ENCODE measurements at places on chromosomes 1 and 21. TPM values are rescaled to one million over a fixed set of nuclear protein-coding genes. Genes with fewer than 3 reads are reported as not detected.
A peak's percentile ranks its signal among the peaks of the same experiment; 100 is the strongest.

Gene IFI44L
- total RNA-seq: 4.4 TPM

Gene SYPL2
- 4.7 TPM for total RNA-seq

Gene DCST1
- not detected for total RNA-seq

Gene SPRR5
- not detected for total RNA-seq

Gene SYT11
- total RNA-seq: 21.5 TPM

Gene TDRD5
- total RNA-seq: 0.20 TPM

Gene RAD54L
- total RNA-seq: not detected

Gene GNG4
- not detected for total RNA-seq

Gene KHDRBS1
- 47.2 TPM for total RNA-seq

Gene OR2M3
- not detected for total RNA-seq

Gene ERICH3
- total RNA-seq: not detected

DNA sequence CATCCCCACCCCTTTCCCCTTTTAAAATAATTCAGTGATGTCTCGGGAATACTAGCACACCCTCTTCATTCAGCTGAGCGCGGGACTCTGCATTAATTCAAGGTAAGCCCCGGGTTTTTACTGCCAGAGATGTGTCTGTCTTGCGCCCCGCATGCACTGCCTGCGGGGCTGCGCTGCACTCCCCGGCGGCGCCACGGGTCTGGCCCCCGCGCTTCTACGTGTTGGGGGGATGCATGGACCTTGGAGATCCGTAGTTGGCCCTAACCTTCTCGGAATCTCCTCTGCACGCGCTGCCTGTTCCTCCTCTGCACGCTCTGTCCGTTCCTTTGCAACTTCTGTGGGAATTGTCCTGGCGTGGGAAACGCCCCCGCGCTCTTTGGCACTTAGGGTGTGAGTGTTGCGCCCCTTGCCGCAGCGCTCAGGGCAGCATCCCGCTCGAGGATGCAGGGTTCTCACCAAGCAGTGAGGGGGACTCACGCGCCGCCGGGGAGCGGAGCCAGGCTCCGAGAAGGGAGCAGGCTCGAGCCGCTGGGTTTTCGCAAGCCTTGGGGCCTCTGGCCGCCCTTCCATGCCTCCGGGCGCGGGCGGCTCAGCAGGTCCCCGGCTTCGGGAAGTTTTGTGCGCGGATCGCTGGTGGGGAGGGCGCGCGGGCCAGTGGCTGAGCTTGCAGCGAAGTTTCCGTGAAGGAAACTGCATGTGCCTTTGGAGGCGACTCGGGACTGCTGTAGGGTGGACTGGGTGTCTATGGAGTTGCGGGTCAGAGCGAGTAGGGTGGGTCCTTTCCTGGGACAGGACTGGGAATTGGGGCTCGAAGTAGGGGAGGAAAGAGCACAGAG lies 165.1 kb upstream of the CACNA1E start:
- H3K27ac ChIP-seq: no peak overlapping the region
- no peaks in the 10 kb centered on the region for H3K36me3 ChIP-seq
- peak overlapping the region; percentile 6 for H3K4me3 ChIP-seq
- no peak for DNase-seq
- peaks cover 15% of the 10 kb centered on the region for H3K4me1 ChIP-seq
- H3K27me3 ChIP-seq: peaks cover 21% of the 10 kb centered on the region

- no peak overlapping the region for H3K4me3 ChIP-seq
- no peaks in the 10 kb centered on the region for H3K36me3 ChIP-seq
- H3K27ac ChIP-seq: no peak overlapping the region
- no peaks in the 10 kb centered on the region for H3K27me3 ChIP-seq
These were observed 22.2 kb upstream of the PARP1 start for GRCh38 chr1:226429858-226430715.

DNA sequence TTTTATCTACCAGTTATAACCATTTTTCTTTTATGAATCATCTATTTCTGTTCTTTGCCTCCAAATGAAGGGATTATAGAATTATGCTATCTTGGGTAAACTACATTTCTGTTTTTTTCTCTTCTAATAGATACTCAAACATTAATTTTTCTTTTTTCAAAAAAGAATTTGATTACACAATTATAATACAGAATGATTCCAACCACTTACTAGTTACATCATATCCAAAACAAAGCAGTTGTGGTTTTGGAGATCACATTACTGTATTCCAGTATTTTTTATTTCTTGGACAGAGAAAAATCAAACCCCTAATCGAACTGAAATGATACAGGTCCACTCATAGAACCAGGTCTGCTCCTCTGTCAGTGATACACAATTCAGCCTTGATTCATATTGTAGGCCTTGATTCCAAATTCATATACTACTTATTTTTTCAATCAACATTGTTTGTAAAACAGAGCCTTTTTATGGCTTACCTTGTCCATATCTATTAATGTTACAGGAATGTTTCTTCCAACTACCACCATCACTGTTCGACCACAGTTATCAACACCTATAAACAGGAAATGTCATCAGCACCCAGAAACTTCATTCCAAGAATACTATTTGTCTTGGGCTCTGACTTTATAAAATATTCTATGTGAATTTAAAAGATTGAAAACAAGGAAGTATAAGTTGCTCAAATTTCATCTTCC lies 43.2 kb downstream of the GDAP2 start:
- peaks cover 11% of the 10 kb centered on the region for H3K36me3 ChIP-seq
- no peak for DNase-seq
- no peak overlapping the region for H3K4me3 ChIP-seq
- no peaks in the 10 kb centered on the region for H3K27me3 ChIP-seq

DNA sequence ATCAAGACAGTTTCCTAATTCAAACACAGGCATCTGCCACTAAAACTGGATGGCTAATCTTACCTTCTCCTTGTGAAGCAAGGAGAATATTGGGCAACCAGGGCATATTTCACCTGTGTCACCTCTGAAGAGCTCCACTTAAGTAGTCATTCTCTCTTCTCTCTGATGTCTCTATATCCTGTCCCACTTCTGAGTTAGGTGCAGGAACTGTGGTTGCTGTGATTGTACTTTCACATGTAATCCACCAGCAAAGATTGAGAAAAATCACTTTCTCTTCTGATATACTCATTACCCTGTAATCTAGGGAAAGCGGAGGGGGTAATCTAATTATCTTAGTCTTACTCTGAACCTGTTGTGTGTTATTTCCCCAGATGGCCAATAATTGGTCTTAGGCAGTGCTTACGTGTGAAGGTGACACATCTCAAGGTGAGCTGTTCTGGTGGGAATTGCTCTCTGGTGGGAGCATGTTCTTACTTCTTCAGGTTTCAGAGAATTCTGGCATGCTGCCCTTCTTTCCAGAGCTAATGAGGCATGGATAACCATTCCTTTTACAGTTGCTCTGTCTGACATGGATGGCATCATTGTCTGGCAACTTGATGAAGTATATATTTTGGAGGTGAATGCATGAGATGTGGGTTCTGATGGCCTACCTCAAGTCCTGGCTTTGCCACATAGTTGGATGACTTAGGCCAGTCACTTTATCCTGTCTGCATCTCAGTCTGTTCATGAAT lies 12.0 kb downstream of the XCL2 start:
- H3K4me3 ChIP-seq: no peak overlapping the region
- H3K27me3 ChIP-seq: no peaks in the 10 kb centered on the region
- no peak overlapping the region for H3K27ac ChIP-seq
- DNase-seq: no peak
- no peaks in the 10 kb centered on the region for H3K36me3 ChIP-seq

DNA sequence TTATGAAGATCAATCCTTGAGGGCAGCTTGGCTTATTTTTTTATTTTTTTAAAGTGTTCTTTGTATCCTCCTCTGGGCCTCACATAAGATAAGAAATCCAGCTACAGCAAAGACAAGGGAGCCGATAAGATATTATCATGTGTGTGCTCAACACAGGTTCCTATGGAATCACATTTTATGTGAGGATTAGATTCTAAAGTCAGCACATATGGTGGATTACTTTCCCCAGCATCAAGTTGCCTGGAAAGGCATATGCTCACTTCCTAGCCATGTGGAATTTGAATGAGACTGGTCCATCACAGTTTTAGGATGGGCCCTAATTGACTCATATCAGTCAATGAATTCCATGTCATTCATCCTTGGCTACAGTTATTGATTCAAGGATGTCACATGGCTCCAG lies 456.9 kb upstream of the LRRC7 start:
- no peak overlapping the region for H3K27ac ChIP-seq
- no peak for DNase-seq
- no peaks in the 10 kb centered on the region for H3K27me3 ChIP-seq
- no peaks in the 10 kb centered on the region for H3K4me1 ChIP-seq

DNA sequence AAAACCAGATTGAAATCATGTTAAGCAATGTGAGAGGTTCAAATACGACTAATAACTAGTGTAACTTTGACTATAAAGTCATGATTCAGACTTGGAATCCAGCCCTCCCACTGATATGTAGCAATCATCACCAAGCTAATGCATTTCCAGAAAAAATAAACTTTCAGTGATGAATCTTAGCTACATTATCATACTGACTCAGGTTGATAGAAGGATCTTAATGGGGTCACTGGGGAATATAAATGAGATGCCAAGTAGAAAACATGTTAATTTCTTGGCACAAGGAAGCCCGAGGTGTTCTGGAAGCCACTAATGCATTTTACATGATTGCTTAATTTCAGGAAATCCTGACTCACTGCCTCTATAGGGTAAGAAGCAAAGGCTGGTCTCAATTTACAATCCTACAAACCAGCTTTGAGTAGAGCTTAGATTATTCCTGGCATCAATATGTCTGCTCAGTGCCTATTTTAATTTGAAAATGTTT lies 67.7 kb downstream of the SELENOF start:
- no peaks in the 10 kb centered on the region for H3K4me1 ChIP-seq
- H3K4me3 ChIP-seq: no peak overlapping the region
- no peak for DNase-seq
- no peaks in the 10 kb centered on the region for H3K27me3 ChIP-seq
- H3K36me3 ChIP-seq: no peaks in the 10 kb centered on the region

GRCh38 chr1:228465571-228466146 lies 21.5 kb upstream of the RNF187 start:
- no peak overlapping the region for H3K4me3 ChIP-seq
- peaks cover 18% of the 10 kb centered on the region for H3K27me3 ChIP-seq
- H3K36me3 ChIP-seq: no peaks in the 10 kb centered on the region
- H3K4me1 ChIP-seq: peaks cover 23% of the 10 kb centered on the region

- H3K4me1 ChIP-seq: no peaks in the 10 kb centered on the region
- no peaks in the 10 kb centered on the region for H3K36me3 ChIP-seq
- no peak overlapping the region for H3K4me3 ChIP-seq
- no peak for DNase-seq
These were observed 18.0 kb downstream of the FRRS1 start for GRCh38 chr1:99748419-99748818.

DNA sequence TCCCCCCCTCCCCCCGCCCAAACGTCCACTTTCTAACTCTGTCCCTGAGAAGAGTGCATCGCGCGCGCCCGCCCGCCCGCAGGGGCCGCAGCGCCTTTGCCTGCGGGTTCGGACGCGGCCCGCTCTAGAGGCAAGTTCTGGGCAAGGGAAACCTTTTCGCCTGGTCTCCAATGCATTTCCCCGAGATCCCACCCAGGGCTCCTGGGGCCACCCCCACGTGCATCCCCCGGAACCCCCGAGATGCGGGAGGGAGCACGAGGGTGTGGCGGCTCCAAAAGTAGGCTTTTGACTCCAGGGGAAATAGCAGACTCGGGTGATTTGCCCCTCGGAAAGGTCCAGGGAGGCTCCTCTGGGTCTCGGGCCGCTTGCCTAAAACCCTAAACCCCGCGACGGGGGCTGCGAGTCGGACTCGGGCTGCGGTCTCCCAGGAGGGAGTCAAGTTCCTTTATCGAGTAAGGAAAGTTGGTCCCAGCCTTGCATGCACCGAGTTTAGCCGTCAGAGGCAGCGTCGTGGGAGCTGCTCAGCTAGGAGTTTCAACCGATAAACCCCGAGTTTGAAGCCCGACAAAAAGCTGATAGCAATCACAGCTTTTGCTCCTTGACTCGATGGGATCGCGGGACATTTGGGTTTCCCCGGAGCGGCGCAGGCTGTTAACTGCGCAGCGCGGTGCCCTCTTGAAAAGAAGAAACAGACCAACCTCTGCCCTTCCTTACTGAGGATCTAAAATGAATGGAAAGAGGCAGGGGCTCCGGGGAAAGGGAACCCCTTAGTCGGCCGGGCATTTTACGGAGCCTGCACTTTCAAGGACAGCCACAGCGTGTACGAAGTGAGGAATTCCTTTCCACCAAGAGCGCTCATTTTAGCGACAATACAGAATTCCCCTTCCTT lies 158.1 kb downstream of the RUNX1 start:
- H3K4me3 ChIP-seq: peak overlapping the region; percentile 6
- H3K27ac ChIP-seq: no peak overlapping the region
- peaks cover 21% of the 10 kb centered on the region for H3K27me3 ChIP-seq

DNA sequence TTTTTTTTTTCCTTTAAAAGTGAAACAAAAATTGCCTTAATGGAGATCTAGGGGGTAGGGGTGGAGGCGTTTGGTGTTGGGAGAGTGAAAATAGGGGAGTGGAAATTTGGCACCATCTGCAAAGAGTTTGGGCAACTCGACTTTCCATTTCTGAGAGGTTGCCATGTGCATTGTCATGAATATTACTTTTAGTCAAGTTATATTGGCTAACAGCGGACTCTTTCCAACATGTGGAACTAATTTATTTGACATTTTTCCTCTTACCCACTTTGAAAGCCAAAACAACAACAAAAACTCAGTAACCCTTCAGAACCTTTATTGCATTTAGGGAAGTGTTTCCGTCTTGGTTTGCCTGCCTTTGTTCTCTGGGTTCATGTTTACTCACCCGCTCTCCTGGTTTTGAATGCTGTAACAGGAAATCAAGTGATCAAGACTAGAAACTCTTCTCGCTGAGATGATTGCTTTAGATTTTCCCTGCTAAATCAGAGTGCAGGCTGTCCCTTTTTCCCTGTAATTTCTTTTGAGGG lies 70.4 kb downstream of the CACHD1 start:
- peaks cover 28% of the 10 kb centered on the region for H3K4me1 ChIP-seq
- DNase-seq: no peak
- no peaks in the 10 kb centered on the region for H3K36me3 ChIP-seq
- H3K27me3 ChIP-seq: no peaks in the 10 kb centered on the region
- H3K27ac ChIP-seq: peak overlapping the region; percentile 52

GRCh38 chr1:114229368-114229767 lies 75.7 kb upstream of the SYT6 start:
- H3K36me3 ChIP-seq: no peaks in the 10 kb centered on the region
- no peak for DNase-seq
- H3K4me3 ChIP-seq: no peak overlapping the region

GRCh38 chr21:15904389-15904788 lies 174.6 kb downstream of the USP25 start:
- H3K4me1 ChIP-seq: no peaks in the 10 kb centered on the region
- no peaks in the 10 kb centered on the region for H3K27me3 ChIP-seq
- DNase-seq: no peak
- no peaks in the 10 kb centered on the region for H3K36me3 ChIP-seq
- H3K4me3 ChIP-seq: no peak overlapping the region

DNA sequence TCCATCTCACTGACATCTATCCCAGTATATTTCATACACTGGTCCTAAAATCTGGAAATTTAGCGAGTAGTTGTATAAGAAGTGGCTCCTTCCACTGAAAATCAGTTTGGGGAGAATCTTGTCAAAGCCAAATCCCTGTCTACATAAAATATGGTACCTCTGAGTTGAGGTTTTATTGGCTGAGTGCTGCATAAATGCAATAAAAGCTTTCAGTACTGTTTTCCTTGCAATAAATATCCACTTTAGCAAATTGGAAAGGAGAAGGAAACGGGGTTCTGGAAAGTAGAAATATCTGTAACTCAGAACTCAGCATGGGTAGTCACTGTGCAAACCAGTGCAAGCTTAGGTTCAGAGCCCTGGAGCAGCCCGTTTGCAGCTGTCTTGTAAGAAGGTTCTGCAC lies 580.2 kb downstream of the SMYD3 start:
- no peaks in the 10 kb centered on the region for H3K27me3 ChIP-seq
- H3K36me3 ChIP-seq: no peaks in the 10 kb centered on the region
- H3K27ac ChIP-seq: no peak overlapping the region
- no peak overlapping the region for H3K4me3 ChIP-seq

GRCh38 chr21:16797540-16797939 lies 715.3 kb upstream of the CXADR start:
- H3K4me1 ChIP-seq: no peaks in the 10 kb centered on the region
- no peaks in the 10 kb centered on the region for H3K36me3 ChIP-seq
- H3K4me3 ChIP-seq: no peak overlapping the region
- no peak for DNase-seq
- H3K27ac ChIP-seq: no peak overlapping the region

All from right atrium auricular region (tissue), 2 donors.